Effector CD4-positive, alpha-beta T cell (primary cell): ENCODE measurements at places on chromosomes 7 and 10.

- DNase-seq = no peak
Measured at GRCh38 chr10:1347962-1348772, 292.0 kb downstream of the WDR37 start.

- no peak for DNase-seq
Measured at GRCh38 chr10:21427804-21428481, 97.5 kb downstream of the SKIDA1 start.

DNA sequence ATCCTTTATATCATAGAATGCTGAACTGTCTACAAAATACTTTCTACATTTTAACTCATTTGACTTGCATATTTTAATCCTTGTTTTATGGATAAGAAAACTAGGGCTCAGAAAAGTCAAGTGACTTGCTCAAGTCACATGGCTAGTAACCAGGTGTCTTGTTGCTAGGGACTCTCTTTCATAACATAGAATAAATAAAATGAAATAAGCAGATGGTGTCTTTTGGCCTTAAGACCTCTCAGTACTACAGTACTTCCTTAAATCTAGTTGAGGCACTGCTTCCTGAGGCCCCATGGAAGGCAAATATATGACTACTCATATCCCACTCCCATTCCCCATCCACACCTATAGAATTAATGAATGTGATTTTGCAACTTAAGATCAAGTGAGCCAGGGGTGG, 87.9 kb downstream of the CDK6 start:
- no peak for DNase-seq

DNA sequence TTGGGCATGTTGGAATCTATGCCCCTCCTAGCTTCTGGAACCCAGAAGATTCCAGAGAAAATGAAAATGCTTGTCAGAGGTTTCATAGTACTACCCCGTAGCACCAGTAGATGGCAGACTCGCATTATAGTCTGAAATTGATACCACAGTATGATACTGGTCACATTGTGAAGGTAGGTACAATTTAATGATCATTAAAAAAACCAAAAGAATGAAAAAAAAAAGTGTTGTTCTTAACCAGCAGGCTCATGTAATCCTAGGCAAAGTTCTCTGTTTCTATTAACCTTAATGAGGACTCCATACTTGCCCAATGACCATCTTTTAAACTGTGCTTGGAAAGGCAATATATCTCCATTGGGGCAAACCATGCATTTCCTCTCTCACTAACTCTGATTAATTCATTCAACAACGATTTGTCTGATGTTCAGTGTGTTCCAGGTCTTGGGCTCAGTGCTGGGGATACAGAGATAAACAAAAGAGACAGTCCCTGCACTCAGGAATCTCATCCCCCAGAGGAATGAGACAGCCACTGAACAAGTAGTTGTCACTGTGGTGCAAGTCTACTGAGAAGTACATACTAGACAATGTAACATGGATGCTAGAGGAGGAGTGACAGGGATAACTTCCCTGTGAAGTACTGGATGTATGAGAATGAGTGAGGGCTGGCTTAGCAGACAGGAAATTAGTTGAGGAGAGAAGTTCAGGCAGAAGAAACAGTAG, 223.5 kb upstream of the PHYHIPL start:
- no peak for DNase-seq

- no peak for DNase-seq
Measured at GRCh38 chr7:4613846-4614548, 68.1 kb upstream of the FOXK1 start.

GRCh38 chr7:152136686-152137085, 111.2 kb downstream of the GALNT11 start:
- DNase-seq = no peak

- DNase-seq = no peak
Measured at GRCh38 chr7:37816922-37817590, 31.3 kb upstream of the NME8 start.

DNA sequence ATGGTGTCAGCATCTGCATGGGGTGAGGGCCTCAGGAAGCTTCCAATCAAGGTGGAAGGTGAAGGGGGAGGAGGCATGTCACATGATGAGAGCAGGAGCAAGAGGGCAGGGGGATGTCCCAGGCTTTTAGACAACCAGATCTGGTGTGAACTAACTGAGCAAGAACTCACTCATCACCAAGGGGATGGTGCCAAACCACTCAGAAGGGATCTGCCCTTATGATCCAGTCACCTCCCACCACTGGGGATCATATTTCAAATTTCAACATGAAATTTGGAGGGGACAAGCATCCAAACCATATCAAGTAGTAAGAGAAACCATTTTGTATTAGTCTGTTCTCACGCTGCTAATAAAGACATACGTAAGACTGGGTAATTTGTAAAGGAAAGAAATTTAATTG, 33.6 kb downstream of the THNSL1 start:
- no peak for DNase-seq

- DNase-seq = no peak
Measured at GRCh38 chr10:127407551-127407950, 141.6 kb upstream of the NPS start.
